ENCODE measurements at places on chromosomes 6 and 20.

DNA sequence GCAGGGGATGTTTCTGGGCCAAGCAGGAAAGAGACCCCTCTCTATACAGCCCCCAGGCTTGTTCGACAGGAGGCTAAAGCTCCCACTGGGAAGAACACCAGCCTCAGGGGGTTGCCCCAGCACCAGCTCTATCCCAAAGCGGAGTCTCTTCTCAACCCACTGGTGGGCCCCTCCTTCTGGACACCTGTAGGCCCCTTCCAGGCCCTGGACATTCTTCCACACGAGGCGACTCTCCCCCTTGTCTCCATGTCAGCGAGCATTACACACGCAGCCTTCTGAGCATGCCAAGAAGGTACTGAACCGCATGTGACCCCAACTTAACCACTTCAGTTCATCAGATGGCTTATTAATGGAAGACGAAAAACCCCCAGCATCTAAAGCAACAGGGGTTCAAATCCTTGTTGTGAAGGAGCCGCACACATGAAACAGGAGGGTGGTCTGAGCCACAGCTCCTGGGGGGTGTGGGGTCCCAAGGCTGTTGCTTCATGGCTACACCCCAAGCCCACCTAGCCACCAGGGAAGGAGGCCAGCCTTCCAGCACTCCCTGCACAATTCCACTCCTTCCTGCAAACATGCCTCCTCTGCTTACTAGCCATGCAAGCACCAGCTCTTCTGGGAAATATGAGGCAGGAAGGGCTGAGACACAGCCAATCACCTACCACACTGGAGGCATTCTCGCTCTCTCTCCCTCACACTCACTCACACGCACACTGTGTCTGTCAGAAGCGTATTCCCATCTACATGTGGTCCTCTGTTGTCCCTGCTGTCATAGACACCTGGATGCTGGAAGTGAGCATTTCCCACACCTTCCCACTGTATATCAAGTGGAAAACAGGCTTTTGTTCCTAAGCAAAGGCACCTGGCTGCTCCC is 104.5 kb downstream of the NOL4L start:
- peak; percentile 34 for DNase-seq

- no peak for DNase-seq
These were observed 29.4 kb upstream of the SYNCRIP start for GRCh38 chr6:85672050-85672449.

DNA sequence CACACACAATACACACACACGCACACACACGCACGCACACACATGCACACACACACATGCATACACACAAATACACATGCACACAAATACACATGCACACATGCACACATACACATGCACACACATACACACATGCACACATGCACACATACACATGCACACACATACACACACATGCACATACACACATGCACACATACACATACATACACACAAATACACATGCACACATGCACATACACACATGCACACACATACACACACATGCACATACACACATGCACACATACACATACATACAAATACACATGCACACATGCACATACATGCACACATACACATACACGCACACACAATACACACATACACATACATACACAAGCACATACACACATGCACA is 175.4 kb upstream of the RREB1 start:
- DNase-seq = no peak

GRCh38 chr20:23451956-23452487 is 654 bp downstream of the CST11 start:
- DNase-seq = no peak

DNA sequence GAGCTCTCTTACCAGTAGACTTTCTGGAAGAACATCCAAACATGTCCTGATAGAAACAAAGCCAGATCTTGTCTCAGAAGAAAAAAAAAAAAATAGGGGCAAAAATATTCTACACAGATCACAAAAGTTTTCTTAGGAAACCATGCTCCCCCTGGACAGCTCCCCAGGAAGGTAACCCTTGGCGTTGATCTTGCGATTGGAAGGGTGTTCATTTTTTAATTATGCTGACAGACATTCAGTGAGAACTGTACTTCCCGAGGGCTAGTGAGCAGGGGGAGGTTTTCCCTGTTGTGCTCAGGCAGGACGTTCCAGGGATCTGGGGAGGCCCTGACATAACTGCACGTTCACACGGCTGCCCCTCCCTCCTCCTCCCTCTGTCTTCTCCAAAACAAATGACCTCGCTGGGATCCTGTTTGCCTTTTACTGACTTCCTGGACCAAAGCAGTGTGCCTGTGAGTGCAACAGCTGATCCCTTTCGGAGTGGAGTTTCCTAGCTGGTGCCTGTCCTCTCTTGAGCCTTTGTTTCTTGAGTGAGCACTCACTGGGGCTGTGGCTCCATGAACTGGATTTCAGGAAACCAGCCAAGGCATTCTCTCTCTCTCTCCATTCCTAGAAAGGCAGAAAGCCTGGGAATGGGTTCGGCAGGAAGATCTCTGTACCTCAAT is 46.7 kb downstream of the MARCKS start:
- DNase-seq = no peak

GRCh38 chr6:16238057-16238962 is at the start of gene GMPR:
Gene GMPR, plus strand, starts transcription at chr6:16238587. Its CDS starts 107 bp downstream, at chr6:16238694.
- DNase-seq = peak; percentile 93

- no peak for DNase-seq
These were observed 10.1 kb downstream of the DDR1 start for GRCh38 chr6:30894381-30894780.

- no peak for DNase-seq
These were observed 130.7 kb downstream of the UTRN start for GRCh38 chr6:144415835-144416237.

DNA sequence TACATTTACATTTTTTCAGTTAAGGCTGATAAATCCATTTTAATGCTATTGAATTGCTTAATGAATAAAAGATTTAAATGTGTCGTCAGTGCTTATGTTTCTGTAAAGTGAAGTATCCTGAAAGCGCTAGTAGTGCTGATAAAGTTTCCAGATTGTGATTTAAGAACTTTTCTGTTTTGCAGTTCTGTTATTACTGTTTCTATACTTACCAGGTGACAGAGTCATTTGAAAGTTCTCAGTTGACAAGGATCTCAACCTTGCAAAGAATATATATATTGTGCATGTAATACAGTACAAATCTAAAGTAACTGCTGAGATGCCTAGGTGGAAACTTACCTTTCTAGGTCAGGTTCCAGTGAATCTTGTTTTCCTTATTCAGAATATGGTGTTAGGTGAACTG is 201.8 kb downstream of the ARID1B start:
- no peak for DNase-seq

GRCh38 chr6:39386487-39386886 is 64.0 kb upstream of the KCNK16 start:
- DNase-seq = no peak

DNA sequence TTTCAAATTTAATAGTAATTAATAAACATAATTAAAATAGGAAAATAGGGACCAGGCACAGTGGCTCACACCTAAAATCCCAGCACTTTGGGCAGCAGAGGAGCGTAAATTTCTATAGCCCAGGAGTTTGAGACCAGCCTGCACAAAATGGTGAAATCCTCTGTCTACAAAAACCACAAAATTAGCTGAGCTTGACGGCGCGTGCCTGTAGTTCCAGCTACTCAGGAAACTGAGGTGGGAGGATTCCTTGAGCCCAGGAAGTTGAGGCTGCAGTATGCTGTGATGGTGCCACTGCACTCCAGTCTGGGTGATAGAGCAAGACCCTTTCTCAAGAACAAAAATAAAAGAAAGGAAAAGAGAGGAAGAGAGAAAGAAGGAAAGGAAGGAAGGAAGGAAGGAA is 1387.0 kb upstream of the ADGRB3 start:
- DNase-seq = no peak

DNA sequence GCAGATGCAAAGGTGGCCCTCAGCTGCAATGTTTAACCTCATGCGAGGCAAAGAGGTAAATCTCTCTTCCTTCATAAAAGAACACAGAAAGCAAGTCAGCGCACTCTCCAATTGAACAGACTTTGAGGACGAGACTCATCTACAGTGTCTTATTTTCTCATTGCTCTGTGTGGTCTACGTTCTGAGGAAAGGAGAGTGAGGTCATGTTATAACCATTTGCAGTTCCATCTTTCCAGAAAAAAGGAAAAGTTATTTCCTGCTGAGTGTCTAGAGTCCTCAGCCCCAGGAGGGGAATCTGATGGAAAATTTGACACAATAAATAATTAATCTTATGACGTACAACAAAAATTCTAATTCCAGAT is 35.6 kb upstream of the THBS2 start:
- no peak for DNase-seq

DNA sequence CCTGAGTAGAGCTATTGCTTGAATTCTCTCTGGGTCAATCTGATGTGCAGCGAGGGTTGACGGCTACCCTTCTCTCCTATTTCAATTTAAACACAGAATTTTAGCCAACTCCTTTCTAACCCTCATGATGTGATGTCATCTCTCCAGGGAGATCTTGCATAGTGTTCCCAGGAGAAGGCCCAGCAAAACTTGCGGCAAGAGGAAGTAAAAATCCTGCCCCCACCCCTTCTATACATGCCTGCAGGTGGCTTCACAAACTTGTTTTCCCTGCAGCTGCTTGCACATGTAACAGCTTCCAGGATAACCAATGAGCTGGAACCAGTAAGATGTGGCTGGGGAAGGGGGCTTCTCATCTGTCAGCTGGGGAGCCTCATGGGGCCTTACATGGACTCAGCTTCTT is 169.3 kb upstream of the CDH4 start:
- no peak for DNase-seq

GRCh38 chr6:6193221-6193745 is 127.2 kb downstream of the F13A1 start:
- DNase-seq = no peak

DNA sequence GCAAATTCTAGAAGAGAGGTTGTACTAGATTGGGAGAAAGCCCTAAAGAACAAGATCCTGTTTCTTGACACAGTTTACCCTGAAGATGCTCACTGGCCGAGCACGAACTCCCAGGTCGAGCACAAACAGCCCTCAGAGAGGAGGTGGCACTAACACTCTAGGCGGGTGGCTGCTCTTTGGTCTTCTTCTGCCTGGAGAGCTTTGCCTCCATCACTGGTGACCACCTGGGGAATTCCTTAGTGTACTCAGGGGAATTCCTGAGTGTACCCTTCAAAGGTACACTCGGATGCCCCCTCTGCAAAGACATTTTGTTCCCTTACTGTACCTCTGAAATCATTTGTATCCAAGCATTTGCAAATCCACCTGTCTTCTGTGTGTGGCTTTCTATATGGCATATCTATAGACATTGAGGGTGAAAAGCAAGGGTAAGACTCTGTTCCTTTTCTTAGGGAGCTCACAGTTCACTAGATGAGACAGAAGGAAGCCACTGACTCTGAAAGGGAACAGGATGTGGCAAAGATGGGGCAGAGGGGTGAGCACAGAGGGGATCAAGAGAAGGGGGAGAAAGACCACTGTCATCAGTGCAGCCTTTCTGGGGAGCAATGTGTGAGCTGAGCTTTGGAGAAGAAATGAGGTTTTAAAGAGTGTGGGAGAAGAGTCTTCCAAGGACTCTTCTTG is 169.8 kb upstream of the PROKR2 start:
- DNase-seq = no peak

GRCh38 chr20:1121429-1121828 is 3.0 kb downstream of the PSMF1 start:
- no peak for DNase-seq

DNA sequence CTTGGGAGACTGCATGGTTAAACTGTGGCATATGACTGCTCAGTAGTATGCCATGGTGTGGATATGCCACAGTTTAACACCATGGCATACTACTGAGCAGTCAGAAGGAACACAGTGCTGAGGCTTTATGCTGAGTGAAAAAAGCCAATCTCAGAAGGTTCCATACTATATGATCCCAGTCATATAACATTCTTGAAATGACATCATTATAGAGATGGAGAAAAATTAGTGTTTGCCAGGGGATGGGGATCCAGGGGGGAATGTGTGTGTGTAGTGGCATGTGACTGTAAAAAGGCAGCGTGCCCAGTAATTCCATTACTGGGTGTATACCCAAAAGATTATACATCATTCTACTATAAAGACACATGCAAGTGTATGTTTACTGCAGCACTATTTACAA is 85.8 kb downstream of the FOXF2 start:
- DNase-seq = no peak

All from Right ventricle myocardium inferior (tissue), 1 donor.